ENCODE measurements at places on chromosomes 5 and 9. TPM values are rescaled to one million over a fixed set of nuclear protein-coding genes. Genes with fewer than 3 reads are reported as not detected.

Gene SLC23A1
- total RNA-seq, result 0.48 TPM

GRCh38 chr5:1665803-1666202 lies 133.8 kb downstream of the MRPL36 start:
- no peaks in the 10 kb centered on the region for H3K36me3 ChIP-seq
- DNase-seq, result no peak
- H3K4me3 ChIP-seq, result no peak overlapping the region

GRCh38 chr5:94742852-94743251 lies 124.4 kb downstream of the SLF1 start:
- H3K27me3 ChIP-seq, result peaks cover 16% of the 10 kb centered on the region
- DNase-seq, result no peak
- no peak overlapping the region for H3K4me3 ChIP-seq

Gene PCDHGB6
- total RNA-seq, result 23.1 TPM

Gene TRPM6
- 0.20 TPM for total RNA-seq

Gene PGM5
- 3.9 TPM for total RNA-seq
